CD14-positive monocyte (primary cell): ENCODE measurements at places on chromosomes 1 and 21. TPM values are rescaled to one million over a fixed set of nuclear protein-coding genes. Genes with fewer than 3 reads are reported as not detected.

FAM3B gene
- polyA plus RNA-seq, result 0.15 TPM

DISC1 gene
- 5.5 TPM for polyA plus RNA-seq

MAEL gene
- not detected for polyA plus RNA-seq

EFNA3 gene
- polyA plus RNA-seq, result 0.45 TPM

PROK1 gene
- not detected in 2 replicates for polyA plus RNA-seq

LRRN2 gene
- polyA plus RNA-seq, result not detected

SPATC1L gene
- polyA plus RNA-seq, result 6.7 and 11.2 TPM in 2 replicates

CHI3L1 gene
- 0.44 and 0.56 TPM in 2 replicates for polyA plus RNA-seq

RPS6KA1 gene
- 116 and 128 TPM in 2 replicates for polyA plus RNA-seq

MIXL1 gene
- polyA plus RNA-seq, result not detected

C1QTNF12 gene
- polyA plus RNA-seq, result not detected

ABCD3 gene
- polyA plus RNA-seq, result 2.2 and 7.8 TPM in 2 replicates

CD101 gene
- polyA plus RNA-seq, result 24.6 and 27.2 TPM in 2 replicates

CSF3R gene
- 447 TPM for polyA plus RNA-seq

CSMD2 gene
- not detected for polyA plus RNA-seq

IL10 gene
- 7.8 TPM for polyA plus RNA-seq

BMP8A gene
- not detected in 2 replicates for polyA plus RNA-seq

RAD54L gene
- not detected for polyA plus RNA-seq

LCE1B gene
- not detected for polyA plus RNA-seq

RIMKLA gene
- not detected for polyA plus RNA-seq

AGO4 gene
- 20.0 TPM for polyA plus RNA-seq

ITLN2 gene
- not detected for polyA plus RNA-seq

RBP7 gene
- 69.1 and 116 TPM in 2 replicates for polyA plus RNA-seq
